ENCODE measurements at places on chromosomes 16 and 17.

GRCh38 chr16:29958756-29959155 is 3.1 kb upstream of the TMEM219 start:
- no peak for DNase-seq

GRCh38 chr17:19303367-19303776 is 59.2 kb downstream of the B9D1 start:
- DNase-seq: no peak

DNA sequence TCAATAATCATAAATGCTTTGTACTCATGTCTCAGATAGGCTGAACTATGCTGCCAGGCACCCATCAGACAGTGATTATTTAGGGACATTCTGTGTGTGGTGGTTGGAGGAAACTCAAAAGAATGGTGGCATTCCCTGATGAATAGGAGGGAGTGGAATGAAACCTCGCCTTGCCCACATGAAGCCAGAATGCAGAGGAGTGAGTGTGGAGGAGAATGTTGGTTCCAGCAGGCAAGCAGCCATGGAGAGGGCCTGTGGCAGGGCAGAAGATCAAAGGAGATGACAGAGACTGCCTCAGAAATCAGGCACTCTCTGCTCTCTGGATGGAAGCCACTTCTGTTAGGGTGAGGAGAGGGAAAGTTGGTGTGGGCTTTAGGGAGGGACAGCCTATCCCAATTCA is 22.5 kb downstream of the KCTD19 start:
- DNase-seq: no peak

DNA sequence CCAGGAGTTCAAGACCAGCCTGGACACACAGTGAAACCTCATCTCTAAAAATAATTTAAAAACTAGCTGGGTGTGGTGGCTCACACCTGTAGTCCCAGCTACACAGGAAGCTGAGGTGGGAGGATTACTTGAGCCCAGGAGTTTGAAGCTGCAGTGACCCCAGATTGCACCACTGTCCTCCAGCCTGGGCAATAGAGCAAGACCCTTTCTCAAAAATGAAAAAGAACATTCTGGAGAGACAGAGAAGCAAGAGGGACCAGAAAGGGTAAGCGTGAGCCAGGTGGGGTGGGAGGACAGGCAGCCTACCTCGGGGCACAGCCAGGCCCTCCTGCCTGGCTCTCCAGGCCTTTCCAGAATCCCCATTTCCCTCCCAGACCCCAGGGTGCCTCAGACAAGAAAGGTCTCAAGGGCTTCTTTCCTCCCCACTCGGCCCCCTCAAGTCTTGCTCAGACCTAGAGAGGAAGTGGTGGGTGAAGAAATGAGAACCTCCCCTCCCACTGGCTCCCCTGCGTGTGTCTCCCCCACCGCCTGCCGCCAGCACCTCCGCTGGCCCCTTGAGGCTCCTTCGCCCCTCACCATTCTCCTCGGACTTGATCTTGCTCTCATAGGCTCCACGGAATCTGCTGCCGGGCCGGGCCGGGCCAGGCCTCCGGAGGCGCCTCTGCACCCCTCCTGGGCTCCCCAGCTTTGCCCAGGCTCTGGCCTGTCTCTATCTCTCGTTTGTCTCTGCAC is 503 bp downstream of the C16orf54 start:
- DNase-seq: no peak

- DNase-seq: no peak
Observed at GRCh38 chr16:49528060-49528865, 154.7 kb downstream of the C16orf78 start.

DNA sequence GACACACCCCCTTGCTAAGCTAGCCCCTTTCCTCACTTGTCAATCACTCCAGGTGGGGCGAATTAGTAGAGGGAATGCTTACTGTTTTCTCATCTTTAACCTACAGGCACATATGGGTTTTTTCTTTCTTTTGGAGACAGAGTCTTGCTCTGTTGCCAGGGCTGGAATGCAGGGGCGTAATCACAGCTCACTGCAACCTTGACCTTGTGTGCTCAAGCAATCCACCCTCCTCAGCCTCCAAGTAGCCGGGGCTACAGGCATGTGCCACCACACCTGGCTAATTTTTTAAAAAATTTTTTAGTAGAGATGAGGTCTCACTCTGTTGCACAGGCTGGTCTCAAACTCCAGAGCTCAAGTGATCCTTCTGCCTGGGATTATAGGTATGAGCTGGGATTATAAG is 38.7 kb upstream of the RHBDL3 start:
- DNase-seq: no peak

- no peak for DNase-seq
Observed at GRCh38 chr16:86330906-86331305, 179.4 kb upstream of the FOXF1 start.

- no peak for DNase-seq
Observed at GRCh38 chr17:28280826-28281225, 38.2 kb upstream of the TMEM97 start.

- DNase-seq: no peak
Observed at GRCh38 chr17:9959377-9959981, 54.4 kb upstream of the RCVRN start.

GRCh38 chr16:84546669-84547545 is 42.4 kb upstream of the MEAK7 start:
- DNase-seq: no peak

GRCh38 chr17:5225668-5226457 is 8.8 kb downstream of the SCIMP start:
- DNase-seq: no peak

GRCh38 chr16:24357511-24357910 is 101.4 kb downstream of the CACNG3 start:
- DNase-seq: no peak

DNA sequence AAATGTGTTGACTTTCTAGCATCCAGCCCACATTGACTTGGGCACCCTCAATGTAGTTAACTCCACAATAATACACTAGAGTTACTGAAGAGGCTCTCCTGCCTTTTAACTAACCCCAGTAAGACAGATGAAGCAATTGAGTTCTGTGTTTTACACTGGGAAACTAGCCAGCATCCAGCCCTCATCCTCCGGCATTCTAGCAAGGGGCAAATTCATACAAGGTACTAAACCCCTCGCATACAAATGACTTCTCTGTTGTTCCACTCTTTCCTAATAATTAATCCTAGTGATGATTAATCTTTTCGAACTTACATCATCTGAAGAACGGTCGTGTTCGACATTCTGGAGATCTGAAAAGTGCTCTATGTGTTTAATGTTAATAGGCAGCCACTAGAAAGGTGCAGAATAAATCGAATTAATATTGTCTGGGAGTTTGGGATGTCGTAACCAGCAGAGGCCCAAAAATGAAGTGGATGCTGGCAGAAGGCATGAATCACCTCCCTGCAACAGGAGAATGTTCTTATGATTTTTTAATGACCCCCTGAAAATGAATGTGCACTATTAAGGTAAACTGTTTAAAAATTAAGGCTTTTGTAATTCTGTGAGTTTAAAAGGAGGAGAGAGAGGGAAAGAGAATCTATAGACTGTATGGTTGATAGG is 249.4 kb downstream of the SNX29 start:
- DNase-seq: no peak
